ENCODE measurements at places on chromosomes 5 and 9.

DNA sequence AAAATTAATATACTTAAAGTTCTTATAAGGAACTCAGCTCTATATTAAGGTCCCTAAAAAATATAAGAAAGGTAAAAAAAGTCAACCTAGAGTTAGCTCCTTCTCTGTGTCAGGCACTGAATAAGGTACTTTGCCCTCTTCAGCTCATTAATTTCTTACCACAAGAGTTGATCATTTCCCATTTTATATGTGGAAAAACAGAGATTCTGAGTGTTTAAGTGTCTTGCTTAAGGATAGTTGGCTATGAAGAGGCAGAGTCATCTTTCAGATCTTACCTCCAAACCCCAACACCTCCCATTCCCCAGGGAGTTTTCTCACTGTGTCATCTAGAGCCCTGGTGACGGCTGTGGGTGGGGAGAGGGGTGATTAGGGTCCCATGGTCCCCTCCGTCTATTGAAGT, 40.6 kb downstream of the INSYN2B start:
- DNase-seq, result no peak

GRCh38 chr9:35162605-35163315, 951 bp downstream of the UNC13B start:
- DNase-seq, result peak; percentile 41

DNA sequence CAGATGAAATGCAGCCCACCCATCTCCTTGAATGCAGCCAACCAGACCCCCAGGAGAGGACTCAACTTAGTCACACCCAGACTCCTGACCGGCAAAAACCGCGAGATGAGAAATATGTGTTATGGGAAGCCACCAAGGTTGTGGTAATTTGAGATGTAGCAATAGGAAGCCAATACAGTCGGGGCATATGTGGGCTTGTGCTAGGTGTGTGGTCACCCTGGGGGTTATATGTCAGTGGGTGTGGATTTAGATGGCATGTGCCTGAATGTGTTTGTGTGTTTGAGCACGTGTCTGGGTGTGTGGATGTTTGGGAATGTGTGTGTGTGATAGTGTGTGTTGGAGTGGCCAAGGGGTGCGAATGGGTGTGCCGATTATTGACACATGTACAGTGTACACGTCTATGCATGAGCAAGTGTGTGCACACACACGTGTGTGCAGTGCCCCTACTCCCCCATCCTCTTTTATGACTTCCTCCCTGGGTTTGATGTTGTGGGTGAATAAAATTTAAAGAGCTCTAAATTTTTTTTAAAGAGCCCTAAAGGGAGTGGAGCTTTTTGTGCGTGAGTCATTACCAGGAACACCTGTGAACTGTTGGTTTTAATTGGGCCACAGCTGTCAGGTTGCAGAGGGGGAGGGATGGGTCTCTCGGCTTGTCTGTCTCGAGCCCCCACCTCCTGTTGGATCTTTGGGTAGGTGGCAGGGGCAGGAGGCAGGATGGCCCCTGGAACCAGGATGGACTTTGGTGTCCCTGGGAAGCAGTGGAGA, 86.8 kb downstream of the LHX2 start:
- no peak for DNase-seq

DNA sequence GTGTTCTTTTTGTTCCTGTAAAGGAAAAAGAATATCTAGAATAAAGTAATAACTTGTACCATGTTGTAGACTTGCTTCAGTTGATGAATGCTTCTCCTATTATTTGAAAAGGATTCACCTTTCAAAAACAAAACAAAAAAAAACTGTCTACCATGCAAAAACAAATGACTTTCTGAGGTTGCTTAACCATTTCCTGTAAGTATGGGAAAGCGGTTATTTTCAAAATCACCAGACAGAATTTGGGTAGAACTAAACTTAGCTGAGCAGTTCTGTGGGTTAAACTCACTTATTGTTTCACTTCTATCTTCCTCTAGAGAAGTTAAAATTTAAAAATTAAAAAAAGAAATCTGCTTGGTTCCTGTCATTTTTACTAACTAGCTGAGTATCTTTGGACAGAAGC, 25.2 kb downstream of the LNPEP start:
- DNase-seq, result no peak

DNA sequence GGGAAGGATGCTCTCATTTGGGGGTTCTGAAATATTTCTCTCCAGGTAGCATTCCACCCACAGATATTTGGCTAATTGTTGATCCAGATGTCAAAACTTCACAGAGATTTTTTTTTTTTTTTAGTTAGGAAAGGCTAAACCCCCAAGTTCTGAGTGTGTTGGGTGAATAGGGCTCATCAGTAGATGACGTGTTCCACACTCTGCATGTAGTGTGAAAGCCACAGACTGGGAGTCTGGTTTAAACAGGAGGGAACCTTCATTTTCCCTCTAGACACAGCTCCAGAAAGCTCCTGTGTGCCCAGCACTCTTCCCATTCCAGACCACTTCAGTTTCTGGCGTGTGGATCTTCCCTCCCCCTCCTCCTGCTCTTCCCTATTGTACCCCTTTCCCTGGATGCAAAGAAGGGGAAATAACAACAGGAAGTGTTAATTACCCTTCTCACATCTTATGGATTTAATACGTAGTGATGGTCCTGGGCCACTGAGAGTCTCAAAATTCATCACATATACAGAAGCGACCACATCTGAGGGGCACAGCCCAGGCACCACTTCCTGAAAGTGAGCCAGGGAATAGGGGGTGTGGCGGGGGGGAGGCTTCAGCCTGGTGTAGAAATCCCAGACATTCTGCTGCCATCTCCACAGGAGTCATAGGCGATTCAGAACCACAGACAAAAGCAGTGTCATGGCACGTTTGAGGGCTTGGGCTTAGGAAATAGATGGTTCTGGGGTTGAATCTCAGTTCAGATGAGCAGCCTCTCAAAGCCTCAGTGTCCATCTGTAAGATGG, 65.1 kb downstream of the DAP start:
- no peak for DNase-seq

DNA sequence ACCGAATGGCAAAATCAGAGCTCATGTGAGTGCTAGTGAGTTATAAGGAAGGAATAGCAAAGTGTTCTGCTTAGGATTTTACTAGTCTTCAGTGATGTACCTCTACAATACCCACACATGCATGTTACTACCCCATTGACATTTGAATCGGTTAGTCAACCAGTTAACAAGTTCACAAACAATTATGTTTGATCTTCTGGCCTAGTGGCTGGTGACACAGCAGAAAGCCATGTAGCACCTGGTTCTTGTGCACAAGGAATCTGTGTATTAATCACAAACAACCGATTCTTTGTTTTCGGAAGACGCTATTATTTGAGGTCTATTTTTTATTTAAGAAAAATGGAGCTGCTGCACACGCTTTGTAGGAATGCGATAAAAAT, 41.9 kb downstream of the NTRK2 start:
- DNase-seq, result no peak
